OCI-M1 (cell line): ENCODE measurements at places on chromosomes 7 and 10.

DNA sequence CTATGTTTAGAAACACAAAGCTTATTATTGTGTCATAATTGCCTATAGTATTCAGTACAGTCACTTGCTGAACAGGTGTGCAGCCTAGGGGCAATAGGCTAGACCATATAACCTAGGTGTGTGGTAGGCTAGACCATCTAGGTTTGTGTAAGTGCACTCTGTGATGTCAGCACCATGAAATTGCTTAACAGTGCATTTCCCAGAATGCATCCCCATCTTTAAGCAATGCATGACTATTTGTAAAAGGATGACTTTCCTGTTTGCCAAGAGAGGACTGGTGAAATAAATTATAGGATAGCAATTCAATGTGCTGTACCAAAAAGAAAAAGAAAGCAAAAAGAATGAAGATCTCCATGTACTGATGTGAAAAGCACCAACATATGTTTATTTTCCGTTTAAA lies 288.7 kb upstream of the AUTS2 start:
- no peak for DNase-seq

DNA sequence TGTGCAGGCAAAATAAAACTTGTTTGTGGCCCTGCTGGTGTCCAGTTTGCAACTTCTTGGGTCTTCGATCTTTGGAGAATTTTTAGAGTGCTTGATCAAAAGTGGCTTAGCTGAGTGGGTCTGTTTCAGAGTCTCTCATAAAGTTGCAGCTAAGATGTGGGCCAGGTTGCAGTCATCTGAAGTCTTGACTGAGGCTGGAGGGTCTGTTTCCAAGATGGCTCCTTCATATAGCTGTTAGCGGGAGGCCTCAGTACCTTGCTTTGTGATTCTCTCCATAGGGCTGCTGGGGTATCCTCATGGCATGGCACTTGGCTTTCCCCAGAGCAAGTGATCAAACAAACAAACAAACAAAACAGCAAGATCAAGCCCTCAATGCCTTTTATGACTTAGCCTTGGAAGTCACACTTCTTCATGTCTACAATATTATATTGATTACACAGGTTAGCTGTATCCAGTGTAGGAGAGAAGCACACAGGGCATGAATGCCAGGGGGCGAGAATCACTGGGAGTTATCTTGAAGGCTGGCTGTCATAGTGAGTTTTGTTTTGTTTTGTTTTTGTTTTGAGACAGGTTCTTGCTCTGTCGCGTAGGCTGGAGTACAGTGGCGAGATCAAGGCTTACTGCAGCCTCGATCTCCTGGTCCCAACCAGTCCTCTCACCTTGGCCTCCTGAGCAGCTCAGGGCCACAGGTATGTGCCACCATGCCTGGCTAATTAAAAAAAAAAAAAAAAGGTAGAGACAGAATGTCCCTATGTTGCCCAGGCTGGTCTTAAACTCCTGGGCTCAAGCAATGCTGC lies 10.2 kb downstream of the CYP26A1 start:
- DNase-seq: no peak

- no peak for DNase-seq
Measured at GRCh38 chr10:89421018-89421476, 6.7 kb downstream of the IFIT5 start.

DNA sequence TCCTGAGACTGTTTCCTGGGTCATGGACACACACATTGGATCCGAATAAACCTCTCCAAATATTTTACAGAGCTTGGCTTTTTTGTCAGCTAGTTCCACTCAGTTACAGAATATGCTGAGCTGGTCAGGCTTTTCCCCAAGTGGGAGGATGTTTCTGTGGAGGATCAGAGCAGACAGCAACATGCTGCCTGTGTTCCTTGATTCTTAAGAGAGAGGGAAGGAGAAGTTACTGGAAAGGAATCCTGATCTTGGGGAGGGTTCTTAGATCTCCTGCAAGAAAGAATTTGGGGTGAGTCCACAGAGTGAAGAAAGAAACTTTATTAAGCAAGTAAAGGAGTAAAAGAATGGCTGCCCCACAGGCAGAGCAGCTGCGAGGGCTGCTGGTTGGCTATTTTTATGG lies 76.8 kb upstream of the RPA3 start:
- no peak for DNase-seq

DNA sequence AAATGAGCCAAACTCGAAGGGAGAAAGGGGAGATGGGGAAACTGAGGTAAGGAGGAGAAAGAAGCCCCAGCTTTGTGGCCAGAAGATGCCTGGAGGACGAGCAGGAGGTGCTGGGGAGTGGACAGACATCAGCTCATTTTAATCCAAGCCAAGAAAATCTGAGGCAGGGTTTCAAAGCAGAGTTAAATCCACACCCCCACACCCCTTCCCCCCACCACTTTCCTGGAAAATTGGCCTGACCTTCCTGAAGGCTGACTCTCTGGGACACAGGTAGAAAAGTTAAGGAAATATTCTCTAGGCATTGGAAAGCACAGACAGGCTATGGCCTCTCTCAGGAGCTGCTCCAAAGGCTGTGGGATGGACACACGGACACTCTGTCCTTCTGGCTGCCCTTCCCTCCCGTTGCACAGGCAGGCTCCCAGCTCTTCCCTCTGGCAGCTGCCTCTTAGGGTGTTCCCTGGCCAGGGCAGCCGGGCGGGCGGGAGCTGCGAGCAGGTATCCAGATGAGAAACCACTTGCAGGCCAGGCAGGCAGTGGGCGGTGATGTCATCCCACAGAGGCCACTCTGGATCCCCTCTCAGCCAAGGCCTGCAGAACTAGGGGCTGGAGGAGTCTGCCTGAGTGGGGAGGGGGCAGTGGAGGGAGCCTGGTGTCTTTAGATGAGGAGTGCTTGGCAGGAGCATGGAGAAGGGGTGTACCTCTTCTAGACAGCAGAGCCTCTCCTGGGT lies 171.8 kb downstream of the NEURL1 start:
- DNase-seq: no peak

GRCh38 chr7:96200740-96201139 lies 121.2 kb downstream of the SLC25A13 start:
- no peak for DNase-seq

DNA sequence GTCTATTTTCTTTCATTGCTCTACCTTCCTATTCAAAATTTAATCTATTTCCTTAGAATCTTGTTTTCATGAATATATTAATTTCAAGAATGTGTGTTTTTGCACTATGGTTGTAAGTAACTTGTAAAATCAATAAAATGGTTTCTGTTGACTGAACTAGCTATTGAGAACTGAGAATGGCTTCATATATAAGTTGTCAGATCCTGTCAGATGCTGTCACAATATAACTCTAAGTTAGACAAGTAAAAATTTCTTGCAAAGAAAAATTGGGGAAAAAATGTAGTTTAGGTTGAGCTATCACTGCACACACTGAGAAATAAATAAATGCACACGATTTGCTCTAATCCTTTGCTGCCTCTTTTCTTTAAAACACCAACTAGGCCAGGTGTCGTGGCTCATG lies 89.8 kb downstream of the RAB11FIP2 start:
- no peak for DNase-seq
